Activated gamma-delta T cell treated with Interleukin-2 at 50 U/mL for 16 hours (primary cell): ENCODE measurements at places on chromosomes 12 and 14.

DNA sequence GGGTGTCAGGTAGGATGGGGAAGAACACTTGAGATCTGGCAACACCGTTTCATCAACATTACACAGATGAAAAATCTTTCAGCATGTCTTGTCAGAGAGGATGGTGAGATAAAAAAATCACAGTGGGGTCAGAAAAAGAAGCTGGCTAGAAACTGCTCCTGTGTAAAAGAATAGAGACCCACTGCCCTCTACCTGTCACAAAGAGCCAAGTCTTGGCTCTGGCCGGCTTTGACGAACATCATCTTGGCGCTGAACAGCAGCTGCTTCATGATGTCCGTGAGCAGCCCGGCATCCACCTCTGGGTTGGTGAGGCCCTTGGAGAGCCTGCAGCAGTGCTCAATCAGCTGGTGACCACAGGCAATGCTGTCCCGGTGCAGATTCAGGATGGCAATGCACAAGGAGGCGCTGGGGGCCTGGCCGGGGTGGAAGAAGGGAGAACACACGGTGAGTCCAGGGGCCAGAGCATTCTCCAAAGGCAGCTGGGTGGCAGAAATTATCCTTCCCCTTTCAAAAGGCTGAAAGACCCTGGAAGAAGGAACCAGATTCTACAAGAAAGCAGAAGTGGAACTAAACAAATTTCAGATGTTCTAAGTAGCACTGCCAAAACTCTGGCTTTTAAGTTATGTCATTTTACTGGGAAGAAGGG lies 50.2 kb downstream of the ZFYVE26 start:
- no peak for DNase-seq

GRCh38 chr14:50984036-50984710 lies 39.9 kb upstream of the PYGL start:
- DNase-seq, result no peak

GRCh38 chr14:27553790-27554189 lies 956.0 kb upstream of the NOVA1 start:
- DNase-seq, result no peak

- DNase-seq, result no peak
Observed at GRCh38 chr14:34951286-34951685, 31.5 kb upstream of the SRP54 start.

DNA sequence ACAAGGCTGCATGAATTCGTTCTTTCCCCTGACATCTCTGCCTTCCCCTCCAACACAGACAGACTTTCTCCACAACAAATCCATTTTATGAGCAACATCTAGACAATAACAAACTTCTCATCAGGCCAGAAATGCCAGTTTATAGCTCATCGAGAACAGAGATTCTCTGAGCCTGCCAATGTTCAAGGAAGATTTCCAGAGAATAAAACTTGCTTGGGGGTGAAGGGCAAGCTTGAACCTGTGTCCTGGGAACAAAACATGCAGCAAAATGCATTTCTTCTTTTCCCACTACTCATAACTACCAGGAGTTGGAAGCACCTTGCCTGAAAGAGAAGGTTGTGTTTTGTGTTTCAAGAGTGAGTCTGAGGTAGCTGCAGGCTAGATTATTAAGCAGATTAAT lies 6.8 kb downstream of the MAP1LC3B2 start:
- no peak for DNase-seq

DNA sequence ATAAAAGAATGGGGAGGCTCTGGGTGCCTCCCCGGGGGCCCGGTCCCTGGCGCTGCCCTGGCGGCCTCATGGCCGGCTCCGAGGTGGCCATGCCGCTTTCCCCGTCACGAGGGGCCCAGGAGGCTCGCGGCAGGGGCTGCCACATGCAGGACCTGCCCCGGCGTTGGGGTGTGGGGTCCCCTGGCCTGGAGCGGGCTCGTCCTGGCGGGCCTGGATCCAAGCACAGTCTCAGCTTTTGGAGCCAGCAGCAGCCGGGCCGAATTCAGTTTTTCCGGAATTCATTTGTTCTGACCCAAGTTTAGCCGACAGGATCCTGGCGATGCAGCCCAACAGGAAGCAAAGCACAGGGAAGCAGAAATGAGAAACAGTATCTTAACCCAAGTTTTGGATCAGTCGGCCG lies 26.4 kb upstream of the AEBP2 start:
- no peak for DNase-seq

- peak; percentile 78 for DNase-seq
Observed at GRCh38 chr12:6959058-6959804, 8.1 kb downstream of the PTPN6 start.

DNA sequence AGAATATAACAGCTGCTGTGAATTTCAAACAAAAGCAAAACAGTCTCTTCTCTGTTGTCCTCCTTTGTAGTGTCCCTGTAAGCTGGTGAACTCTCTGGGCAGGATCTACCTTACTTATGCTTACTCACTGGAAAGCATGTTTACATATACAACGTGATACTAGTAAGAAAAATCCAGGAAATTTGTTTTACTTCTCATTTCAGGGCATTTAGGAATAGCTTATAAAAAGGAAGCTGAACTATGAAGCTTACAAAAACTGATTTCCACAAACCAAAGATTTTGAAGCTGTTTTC lies 311.0 kb downstream of the NOVA1 start:
- DNase-seq, result no peak

- DNase-seq, result no peak
Observed at GRCh38 chr12:63294327-63294632, 143.3 kb upstream of the AVPR1A start.

GRCh38 chr14:23069413-23069806 lies 12.1 kb upstream of the CDH24 start:
- no peak for DNase-seq

DNA sequence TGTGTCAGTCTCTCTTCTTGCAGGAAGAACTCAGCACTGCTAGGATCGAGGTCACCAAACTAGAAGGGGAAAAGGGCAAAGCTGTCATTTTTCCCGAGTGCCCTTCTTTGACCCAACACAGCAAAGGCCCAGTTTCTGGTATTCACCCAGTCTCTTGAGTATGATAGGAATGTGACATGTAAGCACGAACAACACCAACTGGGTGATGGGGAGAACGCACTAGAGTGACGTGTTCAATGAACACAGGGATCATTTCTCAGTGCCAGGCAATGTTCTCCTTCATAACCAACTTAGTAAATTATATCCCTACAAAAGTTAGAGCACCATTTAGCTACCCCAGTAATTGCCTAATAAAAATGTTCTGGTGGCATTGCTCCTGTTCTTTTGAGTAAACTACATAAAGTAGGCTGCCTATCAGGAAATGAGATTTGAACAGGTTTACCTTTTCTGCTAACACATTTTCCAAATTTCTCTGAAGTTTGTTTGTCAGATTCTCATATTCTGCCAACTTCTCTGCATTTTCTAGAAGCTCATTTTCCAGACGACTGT lies 64.5 kb downstream of the NIN start:
- no peak for DNase-seq

DNA sequence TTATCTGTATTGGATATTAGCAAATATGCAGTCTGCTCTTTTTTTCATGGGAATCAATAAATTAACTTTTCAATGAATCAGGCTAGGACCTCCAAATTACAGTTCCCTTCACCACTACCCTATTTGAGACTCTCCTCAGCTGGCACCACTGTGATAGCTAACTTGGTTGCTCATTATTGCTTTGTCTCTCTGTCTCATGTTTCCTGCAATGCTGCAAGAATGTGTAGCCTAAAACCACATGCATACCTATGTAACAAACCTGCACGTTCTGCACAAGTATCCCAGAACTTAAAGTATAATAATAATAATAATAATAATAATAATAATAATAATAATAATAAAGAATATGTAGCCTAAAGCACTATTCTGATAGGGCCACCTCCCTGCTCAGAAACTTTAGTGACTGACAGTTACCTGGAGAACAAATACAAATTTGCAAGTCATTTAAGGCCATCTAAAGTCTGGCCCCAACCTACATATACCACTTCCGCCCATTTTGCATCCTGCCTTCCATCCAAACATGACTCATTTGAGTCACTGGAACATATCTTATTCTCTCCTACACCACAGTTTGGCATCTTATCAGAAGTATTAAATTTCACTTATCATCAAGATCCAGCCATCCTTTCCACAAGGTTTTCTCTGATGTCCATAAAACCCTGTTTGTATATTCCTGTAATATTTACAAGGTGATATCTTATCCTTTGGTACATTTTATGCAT lies 215.1 kb downstream of the LRRK2 start:
- DNase-seq, result no peak

GRCh38 chr12:10364815-10365622 lies 24.8 kb downstream of the KLRK1 start:
- DNase-seq, result peak; percentile 47

GRCh38 chr14:91847693-91848092 lies 19.6 kb downstream of the TC2N start:
- no peak for DNase-seq

DNA sequence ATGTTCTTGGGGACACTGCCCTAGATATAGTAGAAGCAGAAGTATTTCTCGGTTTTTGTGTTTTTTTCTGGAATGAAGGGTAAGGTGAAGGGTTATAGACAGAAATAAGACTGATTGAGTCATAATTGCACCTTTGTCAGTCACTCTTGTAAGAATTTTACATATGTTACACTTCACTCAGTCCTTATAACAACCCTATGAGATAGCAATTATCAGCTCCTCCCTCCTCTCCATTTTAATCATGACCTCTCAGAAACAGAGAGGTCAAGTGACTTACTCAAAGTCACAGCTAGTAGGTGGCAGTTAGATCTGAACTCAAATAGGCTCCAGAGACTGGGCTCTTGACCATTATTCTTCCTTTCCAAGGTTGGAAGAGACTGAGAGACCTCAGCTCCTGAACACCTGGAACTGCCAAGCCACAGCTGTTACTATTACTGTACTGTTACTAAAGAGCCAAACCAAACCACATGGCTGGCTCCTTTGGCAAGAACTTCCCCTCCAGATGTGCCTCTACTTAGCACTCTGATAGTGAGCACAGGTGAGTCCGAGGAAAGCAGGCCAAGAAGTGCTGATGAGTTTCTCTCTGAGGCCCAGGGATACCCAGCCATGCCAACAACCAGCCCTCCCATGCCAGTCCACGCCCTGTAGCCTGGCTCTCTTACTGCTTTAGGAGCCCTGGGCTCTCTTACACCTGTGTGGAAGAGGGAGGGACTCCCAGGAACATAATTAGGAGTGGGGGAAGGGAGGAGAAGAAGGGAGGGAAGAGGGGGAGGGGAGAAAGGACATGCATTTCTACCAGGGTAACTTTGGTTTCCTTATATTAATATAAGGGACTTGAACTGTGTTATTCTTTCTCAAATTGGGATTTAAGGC lies 121.3 kb downstream of the CRADD start:
- no peak for DNase-seq

DNA sequence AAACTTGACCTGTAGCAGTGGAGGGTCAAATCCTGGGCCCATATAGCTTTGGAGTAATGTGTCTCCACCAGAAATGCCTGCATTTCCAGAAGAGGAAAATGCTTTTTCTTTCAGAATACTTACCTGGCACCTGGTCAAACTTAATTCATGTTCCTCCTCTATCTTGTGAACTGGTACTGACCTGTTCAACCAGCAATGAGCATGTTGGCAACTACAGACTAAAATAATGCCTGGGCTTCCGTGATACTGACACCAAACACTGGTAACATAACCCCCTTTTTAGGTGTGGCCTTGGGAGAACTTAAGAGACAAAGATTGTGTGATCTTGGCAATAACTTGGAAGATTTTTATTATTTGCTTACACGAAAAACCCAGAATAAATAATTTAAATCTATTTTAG lies 23.8 kb upstream of the MGST1 start:
- DNase-seq, result no peak

DNA sequence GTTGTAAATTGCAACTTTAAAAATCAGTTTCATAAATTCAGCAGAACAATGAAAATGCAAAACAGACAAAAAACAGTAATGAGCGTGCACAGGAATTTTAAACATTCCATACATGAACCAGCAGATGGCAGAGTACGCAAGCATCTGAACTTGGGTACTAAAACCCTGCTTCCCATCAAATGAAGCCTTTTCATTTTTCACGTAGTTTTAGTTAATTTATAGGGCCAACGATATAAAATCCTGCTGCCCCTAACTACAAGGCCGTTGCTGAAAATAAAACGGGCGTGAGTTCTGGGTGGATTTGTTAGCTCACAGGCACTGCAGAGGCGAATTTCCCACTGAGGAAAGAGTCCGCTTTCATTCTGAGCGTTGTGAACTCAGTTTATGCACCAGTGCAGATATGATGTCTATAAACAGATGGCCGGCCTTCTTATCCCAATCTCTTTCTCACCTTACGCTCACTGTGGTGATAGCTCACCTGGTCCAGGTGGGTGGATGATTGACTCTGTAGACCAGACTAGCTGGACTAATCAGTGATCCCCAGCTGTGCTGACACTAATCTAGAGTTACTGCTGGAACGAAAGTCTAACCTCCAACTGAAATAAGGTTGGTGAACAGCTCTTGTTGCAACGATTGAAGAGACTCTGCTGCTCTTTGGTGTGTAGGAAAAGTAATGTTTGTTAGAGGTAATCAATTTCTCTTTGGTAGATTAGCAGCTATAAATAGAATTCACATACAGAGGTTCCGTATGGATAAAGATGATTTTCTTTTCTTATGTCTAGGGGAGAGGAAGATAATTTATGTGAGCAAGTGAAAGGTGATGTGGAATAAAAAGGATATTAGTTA lies 89.2 kb downstream of the PDZRN4 start:
- no peak for DNase-seq
